Uterus (tissue), 4 donors: ENCODE measurements at places on chromosomes 11 and 22.

DNA sequence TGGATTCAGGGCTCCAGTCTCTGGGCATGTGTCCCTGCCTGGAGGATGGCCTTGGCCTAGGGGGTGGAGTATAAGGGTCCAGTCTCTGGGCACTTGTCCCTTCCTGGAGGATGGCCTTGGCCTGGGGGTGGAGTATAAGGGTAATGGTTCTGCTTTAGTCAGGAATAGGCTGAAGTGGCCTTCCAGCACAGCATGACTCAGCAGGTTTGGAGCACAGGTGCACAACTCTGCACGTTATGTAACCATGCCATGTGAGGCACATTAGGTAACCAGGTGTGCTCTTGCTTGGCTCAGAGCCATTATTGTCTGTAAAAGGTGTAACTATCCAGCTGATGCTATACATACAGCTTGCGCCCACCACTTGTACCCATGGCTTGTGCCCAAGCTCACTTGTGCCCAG is 48.4 kb upstream of the POLD3 start:
- H3K27me3 ChIP-seq: no peaks in the 10 kb centered on the region
- no peak overlapping the region for H3K4me3 ChIP-seq
- no peak overlapping the region for H3K27ac ChIP-seq
- no peaks in the 10 kb centered on the region for H3K4me1 ChIP-seq
- no peaks in the 10 kb centered on the region for H3K36me3 ChIP-seq

- no peak overlapping the region for H3K27ac ChIP-seq
- no peaks in the 10 kb centered on the region for H3K36me3 ChIP-seq
- H3K4me3 ChIP-seq: no peak overlapping the region
- no peak for DNase-seq
- H3K27me3 ChIP-seq: no peaks in the 10 kb centered on the region
These were observed 329.7 kb downstream of the CTTN start for GRCh38 chr11:70727899-70728620.

DNA sequence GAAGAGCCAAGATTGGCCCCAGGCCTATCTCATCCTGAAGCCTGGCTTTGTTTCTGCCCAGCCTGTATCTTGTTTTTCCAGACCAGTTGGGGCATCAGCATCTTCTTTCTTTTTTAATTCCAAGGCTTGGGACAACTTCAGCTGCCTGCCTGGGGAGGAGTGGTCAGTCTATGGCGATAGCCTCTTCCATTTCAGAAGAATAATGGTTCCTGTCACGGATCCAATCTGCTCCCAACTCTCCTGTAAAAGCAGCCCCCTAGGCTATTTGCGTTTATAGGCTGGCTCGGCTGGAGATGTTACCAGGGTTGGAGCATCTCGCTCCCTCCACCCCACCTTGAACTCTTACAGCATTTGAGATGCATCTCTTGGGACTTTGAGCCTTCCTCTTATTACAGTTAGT is 145.2 kb upstream of the CADM1 start:
- no peak for DNase-seq
- H3K4me3 ChIP-seq: no peak overlapping the region
- no peaks in the 10 kb centered on the region for H3K27me3 ChIP-seq
- no peaks in the 10 kb centered on the region for H3K36me3 ChIP-seq
- no peaks in the 10 kb centered on the region for H3K4me1 ChIP-seq
- H3K27ac ChIP-seq: no peak overlapping the region

GRCh38 chr22:24969560-24970301 is 17.2 kb downstream of the KIAA1671 start:
- peak overlapping the region; percentile 40 for H3K27ac ChIP-seq
- H3K4me3 ChIP-seq: no peak overlapping the region
- no peaks in the 10 kb centered on the region for H3K4me1 ChIP-seq
- H3K36me3 ChIP-seq: no peaks in the 10 kb centered on the region
- peak; percentile 60 for DNase-seq

DNA sequence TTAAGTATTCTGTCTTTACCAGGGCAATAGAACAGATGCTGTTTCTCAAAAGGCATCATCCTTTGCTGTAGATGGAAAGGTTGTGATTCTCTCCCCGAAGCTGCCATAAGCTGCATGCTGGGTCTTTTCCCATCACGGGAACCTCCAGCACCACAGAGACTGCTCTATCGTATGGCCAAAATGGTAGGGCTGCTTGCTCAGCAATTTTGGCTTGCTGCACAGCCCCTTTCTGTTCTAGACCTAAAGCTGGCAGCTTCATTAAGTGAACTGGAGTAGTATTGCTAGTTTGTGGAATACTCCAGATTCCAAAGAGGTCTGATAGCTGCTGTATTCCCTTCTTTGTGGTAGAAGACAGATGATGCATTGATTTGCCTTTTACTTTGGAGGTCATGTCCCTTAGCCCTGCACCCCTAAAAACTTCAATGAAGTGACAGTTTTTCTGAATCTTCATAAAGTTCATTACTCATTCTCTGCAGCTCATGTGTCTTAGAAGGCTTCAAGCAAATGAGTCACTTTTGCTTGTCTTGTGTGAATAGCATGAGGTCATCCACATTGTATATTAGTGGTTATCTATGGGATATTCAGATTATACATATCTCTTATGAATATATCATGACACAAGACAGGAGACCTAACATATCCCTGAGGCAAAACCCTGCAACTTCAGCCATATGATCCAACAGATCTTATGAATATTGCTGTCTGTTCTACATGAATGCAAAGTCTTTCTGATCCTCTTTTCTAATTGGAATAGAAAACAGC is 245.3 kb downstream of the FAM76B start:
- no peaks in the 10 kb centered on the region for H3K4me1 ChIP-seq
- no peaks in the 10 kb centered on the region for H3K27me3 ChIP-seq
- H3K4me3 ChIP-seq: no peak overlapping the region
- no peaks in the 10 kb centered on the region for H3K36me3 ChIP-seq

GRCh38 chr11:60926500-60926899 is 2.2 kb downstream of the TMEM132A start:
- H3K27me3 ChIP-seq: no peaks in the 10 kb centered on the region
- H3K36me3 ChIP-seq: no peaks in the 10 kb centered on the region
- DNase-seq: no peak
- no peak overlapping the region for H3K4me3 ChIP-seq
- peaks cover 21% of the 10 kb centered on the region for H3K4me1 ChIP-seq

DNA sequence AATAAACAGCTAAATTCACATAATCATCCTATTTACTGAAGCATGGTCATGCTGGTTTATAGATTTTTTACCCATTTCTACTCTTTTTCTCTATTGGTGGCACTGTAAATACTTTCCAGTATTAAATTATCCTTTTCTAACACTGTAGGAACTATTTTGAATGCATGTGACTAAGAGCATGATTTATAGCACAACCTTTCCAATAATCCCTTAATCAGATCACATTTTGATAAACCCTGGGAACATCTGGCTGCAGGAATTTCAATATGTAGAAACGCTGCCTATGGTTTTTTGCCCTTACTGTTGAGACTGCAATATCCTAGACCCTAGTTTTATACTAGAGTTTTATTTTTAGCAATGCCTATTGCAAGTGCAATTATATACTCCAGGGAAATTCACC is 10.7 kb downstream of the RAG1 start:
- H3K4me1 ChIP-seq: no peaks in the 10 kb centered on the region
- H3K27me3 ChIP-seq: no peaks in the 10 kb centered on the region
- no peak overlapping the region for H3K4me3 ChIP-seq

DNA sequence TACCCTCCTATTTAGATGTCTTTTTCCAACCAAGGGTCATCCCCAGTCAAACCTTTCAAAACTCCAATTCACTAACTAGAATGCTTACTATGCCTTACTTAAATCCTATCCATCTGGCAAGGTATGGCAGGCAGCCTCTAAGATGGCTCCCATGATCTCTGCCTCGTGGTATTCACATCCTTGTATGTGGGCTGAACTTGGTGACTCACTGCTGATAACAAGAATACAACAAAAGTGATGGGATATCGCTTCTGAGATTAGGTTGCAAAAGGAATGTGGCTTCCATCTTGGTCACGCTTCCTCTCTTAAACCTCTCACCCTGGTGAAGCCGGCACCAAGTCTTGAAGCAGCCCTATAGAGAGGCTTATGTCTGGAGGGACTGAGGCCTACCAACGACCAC is 29.6 kb upstream of the UPB1 start:
- H3K27ac ChIP-seq: no peak overlapping the region
- no peak for DNase-seq
- H3K4me1 ChIP-seq: no peaks in the 10 kb centered on the region
- H3K27me3 ChIP-seq: no peaks in the 10 kb centered on the region
- no peaks in the 10 kb centered on the region for H3K36me3 ChIP-seq

DNA sequence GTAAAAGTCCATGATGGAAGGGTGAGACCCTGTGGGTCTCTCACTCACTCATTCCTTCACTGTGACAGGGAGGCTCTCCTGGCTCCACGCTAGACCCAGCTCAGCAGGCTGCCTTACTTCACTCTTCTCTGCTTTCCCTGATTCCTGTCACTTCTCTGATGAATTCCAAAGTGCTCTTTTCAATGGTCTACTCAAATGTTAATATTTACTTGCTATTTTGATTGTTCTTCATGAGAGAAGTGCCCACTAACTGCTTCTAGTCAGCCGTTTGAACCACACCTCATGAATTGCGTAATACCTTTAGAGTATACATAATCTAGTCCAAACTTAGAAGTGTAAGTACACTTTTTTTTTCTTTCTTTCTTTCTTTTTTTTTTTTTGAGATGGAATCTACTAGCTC is 1350.2 kb upstream of the RAG2 start:
- DNase-seq: no peak
- no peak overlapping the region for H3K27ac ChIP-seq
- no peaks in the 10 kb centered on the region for H3K27me3 ChIP-seq
- no peak overlapping the region for H3K4me3 ChIP-seq
- no peaks in the 10 kb centered on the region for H3K4me1 ChIP-seq

DNA sequence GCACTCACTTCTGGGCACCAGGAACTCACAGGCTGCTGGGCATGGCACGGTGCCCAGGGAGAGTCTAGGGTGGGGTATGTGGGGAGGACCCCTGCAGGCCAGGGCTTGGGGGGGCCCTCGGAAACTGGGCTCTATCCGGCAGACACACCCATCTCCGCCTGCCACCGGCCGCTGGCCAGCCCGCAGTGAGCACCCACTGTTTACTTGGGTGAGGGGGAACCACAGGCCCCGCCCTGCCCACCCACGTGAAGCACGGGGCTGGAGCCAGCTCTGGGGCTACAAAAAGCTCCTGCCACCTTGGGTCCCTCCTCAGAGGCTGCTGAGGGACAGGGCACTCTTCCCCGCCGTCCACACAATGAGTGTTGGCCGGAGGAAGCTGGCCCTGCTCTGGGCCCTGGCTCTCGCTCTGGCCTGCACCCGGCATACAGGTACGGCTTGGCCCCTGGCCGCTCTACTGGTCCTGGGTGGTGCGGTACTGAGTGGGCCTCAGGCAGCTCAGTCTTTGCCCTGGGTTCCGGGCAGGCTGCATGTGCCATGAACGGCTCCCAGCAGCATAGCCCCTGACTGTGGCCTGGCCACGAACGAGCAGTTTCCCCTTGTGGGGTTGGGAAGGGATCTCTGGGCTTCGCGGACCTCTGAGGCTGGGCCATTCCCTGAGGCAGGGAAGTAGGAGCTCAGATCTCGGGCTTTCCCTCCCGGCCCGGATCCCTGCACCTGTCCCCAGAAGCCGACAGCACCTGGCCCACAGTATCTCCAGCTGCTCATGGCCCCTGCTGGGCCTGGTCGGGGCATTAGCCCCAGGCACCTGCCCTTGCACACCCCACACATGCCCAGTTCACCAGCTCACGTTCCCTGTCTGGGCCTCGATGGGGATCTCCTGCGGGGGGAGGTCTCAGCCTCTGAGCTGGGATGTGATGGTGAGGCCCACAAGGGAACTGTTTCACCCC is at the start of gene MUC5AC:
TSS of gene MUC5AC (plus strand) at position 309 of the 947 bp plus-strand sequence. CDS start at position 356, 47 bp downstream.
- H3K4me3 ChIP-seq: no peak within 1 kb of the TSS
- no peaks in the 10 kb centered on the region for H3K4me1 ChIP-seq
- no peak within 1 kb of the TSS for H3K27ac ChIP-seq
- no peaks in the 10 kb centered on the region for H3K27me3 ChIP-seq

GRCh38 chr11:79940165-79940564 is 499.3 kb upstream of the TENM4 start:
- no peaks in the 10 kb centered on the region for H3K36me3 ChIP-seq
- DNase-seq: no peak
- H3K4me3 ChIP-seq: no peak overlapping the region
- no peaks in the 10 kb centered on the region for H3K27me3 ChIP-seq
- H3K27ac ChIP-seq: no peak overlapping the region

DNA sequence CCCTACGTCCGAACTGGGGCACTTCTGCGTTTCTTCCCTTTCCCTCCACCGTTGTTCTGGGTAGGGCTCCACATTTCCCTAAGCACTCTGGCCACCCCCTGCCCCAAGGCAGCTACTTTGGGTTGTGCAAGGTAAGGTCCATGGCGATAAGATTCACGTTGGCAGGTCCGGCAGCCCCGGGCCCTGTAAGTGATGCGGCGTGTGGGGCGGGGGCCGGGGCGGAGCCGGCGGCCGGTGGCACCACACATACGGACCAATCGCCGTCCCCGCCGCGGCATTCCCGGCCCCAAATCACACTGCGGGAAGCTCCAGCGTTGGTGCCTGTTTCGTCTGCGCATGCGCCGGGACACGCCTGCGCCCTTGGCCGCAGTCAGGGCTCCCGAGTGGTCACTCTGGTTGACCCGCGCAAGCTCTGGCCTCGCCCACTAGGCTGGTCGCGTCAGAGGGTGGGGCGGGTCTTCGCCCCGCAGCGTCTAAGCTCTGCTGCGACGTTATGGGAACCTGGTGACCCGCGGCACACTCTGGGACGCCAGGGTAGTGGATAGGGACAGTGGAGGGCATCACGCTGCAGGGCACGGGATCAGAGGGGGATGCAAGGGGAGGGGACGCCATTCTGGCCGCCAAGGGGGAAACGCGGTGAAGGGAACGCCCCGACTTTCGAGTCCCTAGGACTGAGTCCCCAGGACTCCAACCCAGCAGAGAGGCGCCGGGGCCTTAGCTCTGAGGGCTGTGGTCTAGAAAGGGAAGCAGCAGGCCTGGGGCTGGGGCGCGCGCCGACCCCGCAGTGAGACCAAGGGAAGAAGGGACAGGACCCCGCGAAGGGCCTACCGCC is 1.6 kb downstream of the FADS1 start:
- H3K27ac ChIP-seq: peak overlapping the region; percentile 98
- H3K4me3 ChIP-seq: peak overlapping the region; percentile 93
- DNase-seq: peak; percentile 96
- H3K4me1 ChIP-seq: no peaks in the 10 kb centered on the region
- no peaks in the 10 kb centered on the region for H3K27me3 ChIP-seq

DNA sequence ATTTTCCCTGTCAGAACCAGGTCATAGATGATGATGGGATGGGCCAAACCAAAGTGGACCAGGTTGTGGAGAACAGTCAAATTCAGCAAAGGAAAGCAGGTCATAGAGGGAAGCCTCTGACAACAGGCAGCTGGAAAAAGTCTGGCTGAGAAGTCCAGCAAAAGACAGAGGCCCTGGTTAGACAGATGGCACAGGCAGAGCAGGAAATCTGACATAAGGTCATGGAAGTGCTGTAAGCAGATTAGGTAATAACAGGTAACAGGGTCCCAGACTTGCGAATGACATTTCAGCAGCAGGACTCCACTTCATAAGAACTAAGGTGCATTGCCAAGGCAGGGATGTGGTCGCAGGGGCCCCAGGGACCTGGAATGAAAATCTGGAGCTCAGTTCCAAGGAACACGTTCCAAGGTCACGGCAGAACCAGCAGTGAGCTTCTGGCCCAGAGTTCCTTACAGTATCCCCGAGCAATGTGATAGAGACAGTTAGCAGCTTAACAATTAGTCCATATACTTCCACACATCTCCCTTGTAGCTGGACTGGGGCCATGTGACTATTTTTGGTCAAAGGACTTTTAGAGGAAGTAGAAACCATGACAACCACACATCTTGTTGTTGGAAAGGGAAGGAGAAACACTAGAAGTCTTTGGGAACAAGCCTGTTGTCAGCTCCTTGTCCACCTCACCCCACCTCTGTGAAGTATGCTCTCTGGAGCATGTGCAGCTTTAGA is 75.4 kb downstream of the ME3 start:
- H3K27ac ChIP-seq: no peak overlapping the region
- no peaks in the 10 kb centered on the region for H3K36me3 ChIP-seq
- H3K27me3 ChIP-seq: no peaks in the 10 kb centered on the region
- no peaks in the 10 kb centered on the region for H3K4me1 ChIP-seq
- DNase-seq: no peak
